ENCODE measurements at places on chromosomes 6 and 20.

DNA sequence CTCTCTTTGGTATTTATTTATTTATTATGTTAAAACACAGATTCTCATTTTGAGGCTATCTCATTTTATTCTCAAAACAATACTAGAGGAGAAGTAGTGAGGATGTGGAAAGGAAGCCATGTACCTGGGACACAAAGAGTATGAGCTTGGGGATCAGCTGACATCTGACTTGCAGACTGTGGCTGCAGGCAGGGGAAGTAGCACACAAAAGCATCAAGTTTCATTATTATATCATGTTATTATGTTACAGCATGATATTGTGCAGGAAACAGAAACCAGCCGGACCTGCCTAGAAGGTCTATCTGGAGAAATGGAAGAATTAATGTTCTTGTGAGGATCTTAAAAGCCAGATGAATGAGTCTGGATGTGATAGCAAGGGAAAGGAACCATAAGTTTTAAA is 248.2 kb downstream of the KHDC1L start:
- DNase-seq: no peak

- no peak for DNase-seq
Observed at GRCh38 chr6:2531426-2532215, 219.1 kb downstream of the MYLK4 start.

DNA sequence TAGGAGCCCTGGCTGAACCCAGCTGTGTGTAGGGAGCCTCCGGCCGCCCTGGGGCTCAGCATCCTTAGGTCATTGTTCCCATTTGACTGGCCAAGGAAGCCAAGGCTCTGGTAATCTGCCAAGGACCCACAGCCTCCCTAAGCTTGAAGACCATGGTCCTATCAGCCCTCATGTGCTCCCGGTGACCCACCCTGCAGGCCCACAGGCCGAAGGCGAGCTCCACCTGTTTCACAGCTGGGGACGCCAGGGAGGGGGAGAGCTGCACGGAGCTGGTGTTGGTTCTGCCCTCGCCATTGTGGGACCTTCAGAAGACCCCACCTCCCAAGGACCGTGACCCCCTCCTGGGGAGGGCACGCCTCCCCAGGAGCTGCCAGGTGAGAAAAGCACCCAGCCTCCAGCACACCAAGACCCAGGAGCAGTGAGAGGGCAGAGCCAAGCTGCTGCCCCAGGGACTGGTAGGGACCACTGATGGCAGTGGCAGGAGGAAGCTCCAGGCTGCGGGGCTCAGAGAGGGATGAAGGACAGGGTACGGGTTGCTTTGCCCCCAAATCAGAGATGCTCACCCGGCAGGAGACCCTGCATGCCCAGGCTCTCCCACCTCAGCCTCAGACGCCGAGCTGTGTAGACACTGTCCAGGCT is 30.7 kb upstream of the MRGBP start:
- DNase-seq: no peak

- DNase-seq: no peak
Observed at GRCh38 chr6:142444881-142445301, 143.1 kb downstream of the ADGRG6 start.

GRCh38 chr6:158894193-158894592 is 75.0 kb upstream of the EZR start:
- DNase-seq: no peak

DNA sequence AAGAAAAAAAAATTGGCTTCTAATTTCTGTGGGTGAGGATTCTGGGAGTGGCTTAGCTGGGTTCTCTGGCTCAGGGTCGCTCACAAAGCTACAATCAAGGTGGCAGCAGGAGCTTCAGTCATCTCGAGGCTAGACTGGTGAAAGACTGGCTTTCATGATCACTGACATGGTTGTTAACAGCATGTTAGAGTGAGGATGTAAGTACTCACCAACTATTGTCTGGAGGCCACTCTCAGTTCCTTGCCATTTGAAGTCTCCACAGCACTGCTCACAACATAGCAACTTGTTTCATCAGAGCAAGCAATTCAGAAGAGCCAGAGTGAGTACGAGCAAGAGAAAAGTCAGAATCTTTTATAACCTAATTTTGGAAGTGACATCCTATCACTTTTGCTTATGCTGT is 145.7 kb upstream of the PRSS16 start:
- DNase-seq: no peak

DNA sequence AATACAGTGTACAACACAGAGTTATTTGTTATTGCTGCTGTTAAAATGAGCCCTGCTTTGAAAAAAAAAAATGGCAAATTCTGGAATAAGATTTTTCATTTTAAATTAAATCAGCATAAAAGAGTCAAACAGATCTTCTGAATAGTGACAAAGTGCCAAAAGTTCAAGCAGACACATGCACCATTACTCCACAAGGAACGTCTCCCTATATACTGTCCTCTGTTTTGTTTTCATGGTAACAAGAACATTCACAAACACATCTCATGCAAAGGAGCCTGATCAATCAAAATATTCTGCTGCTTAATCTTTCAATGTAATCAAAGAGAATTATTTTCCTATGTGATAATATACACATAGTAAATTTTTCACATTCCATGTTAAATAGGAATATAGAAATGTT is 2.7 kb downstream of the HIVEP2 start:
- no peak for DNase-seq

DNA sequence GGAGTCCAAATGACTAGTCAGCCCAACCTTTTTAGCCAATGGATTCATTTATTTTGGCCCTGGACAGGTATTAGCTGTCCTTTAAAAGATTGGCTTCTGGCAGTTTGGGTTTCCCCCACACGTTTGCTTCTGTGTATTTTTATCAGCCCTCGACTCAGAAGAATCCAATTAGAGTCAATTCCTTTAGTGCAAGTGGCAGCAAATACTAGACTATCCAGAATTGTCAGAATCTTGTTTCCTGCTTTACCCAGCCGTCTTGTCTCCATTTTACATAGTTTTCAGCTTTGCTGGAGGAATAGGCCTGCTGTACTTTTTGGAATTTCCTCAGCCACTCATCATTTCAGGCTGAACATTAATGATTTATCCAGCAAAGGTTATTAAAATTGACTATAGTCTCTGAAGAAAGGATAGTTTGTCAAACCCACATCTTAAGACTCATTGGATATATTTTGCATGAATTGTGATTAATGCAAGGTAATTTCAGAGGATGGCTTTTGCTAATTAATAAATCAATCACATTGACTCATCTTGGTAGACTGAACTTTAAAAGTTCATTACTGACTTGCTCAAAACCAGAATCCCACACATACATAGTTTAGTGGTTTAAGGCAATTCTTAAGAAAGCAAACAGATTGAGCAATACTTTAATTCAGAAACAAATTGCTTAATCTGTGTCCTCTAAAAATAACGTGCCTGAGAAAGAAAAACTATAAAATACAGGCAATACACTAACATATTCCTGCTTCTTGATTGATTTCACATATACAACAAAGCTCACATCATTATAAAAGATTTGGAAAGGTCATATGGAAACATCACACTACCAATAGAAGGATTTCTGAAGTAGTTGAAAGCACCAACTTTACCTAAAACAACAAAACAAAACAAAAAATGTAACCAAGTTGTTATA is 62.9 kb upstream of the ZNF217 start:
- DNase-seq: no peak

DNA sequence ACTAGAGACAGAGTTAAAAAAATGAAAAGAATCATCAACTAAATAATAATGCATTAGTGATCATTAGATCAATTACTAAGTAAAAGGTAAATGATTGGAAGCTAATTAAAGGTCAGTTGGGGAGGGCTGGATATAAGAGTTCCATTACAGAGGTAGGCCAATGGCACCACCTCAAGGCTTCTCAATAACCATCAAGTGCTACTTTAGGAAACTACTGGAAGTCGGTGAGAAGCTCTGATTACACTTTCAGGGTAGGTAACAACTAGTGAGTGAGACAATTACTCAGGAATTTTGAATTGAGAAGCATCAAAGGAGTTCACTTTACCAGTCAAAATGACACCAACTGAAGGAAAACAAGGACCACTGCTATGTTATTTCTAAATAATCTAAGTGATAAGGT is 90.2 kb upstream of the HDAC2 start:
- DNase-seq: no peak

DNA sequence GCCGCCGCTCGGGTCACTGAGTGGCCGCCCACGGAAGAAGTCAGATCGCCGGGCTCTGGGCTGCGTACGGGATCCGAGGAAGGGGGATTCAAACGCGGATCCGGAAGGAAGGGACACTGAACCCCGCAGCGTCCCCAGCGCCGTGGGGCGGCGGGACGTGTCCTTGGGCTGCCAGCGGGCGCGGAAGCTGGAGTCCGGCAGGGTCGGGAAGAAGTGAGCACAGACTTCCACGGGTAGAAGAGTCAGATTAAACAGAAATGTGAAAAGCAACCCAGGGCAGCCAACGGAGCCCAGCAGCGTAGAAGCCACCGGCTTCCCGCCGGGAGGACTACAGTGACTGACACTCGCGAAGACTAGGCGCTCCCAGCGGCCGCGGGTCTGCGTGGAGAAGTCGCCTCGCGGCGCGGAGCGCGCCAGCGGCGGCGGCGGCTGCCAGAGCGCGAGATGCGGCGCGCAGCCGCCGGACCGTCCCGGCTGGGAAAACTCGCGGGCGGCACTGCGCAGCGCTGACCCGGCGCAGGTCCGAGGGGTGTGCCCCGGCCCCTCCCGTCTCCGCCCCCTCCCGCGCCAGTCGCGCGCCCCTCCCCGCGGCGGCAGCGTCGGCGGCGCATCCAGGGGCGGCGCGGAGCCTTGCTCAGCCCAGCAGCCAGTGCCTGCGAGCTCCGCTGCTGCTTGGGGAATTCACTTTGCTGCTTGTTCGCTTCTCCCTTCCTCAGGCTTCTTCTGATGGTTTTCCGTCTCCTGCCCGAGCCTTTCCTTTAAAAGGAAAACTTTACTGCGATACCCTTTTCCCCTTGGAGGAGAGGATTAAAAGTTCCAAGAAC is at the start of gene SAMD5:
Gene SAMD5 (plus strand): TSS at position 649 of the 824 bp plus-strand sequence. CDS start 239 bp downstream, outside the sequence.
- DNase-seq: peak; percentile 12

- DNase-seq: no peak
Observed at GRCh38 chr20:17955302-17955701, 13.3 kb downstream of the SNX5 start.

DNA sequence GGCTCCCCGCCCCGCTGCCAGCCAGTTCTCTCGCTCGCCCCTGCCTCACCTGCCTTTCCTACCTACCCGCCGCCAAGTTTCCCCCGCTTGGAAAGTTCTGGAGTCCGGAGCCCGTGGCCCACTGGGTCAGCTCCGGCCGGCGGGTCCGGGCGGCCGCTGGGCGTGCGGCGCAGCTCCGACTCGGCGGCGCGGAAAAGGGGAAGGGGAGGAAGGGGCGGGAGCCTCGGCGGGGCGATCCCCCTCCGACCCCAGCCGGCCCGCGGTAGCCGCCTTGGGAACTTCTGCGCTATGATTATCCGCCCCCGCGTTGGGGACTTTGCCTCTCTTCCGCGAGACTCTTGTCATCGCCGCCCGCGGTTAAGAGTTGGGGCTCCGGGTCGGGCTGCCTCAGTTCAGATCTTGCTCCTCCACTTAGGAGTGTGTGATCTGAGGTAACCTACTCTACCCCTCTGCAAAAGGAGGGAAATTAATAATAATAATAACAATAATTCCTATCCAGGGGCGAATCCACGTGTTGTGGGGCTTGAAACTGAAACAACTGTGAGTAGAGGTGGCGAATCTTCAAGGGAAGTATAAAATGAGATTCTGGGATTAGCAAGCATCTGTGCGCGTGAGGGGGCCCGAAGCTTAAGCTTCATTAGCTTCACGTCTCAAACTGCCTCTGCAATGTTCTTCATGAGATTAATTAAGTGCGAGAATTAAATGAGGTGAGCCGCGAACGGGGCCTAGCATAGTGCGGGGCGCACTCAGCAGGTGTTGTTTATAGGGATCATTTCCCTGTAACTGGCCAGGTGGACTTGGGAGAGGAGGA is 30.8 kb downstream of the SF3B5 start:
- DNase-seq: peak; percentile 89

GRCh38 chr6:138537106-138537505 is 37.8 kb upstream of the NHSL1 start:
- no peak for DNase-seq

- no peak for DNase-seq
Observed at GRCh38 chr6:79042088-79042798, 35.8 kb downstream of the PHIP start.

GRCh38 chr20:36836591-36837269 is 39.2 kb upstream of the TLDC2 start:
- DNase-seq: peak; percentile 89

DNA sequence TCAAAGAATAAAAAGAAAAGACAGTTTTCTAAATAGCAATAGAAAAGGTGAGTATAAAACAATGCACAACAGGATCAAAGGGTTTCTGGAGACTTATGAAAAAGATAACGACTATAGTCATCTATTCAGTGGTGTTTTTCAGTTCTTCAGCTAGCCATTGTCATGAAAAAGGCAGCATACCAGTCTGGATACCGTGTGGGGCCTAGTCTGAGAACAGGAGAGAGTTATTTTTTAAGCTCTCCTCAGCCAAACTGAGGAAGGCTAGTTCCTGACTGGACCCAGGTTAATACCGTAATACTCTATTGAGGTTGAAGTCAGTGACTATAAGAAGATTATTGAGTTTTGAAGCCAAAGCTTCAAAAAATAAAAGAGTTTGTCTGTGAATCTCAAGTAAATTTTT is 49.5 kb downstream of the PLN start:
- DNase-seq: no peak

- DNase-seq: no peak
Observed at GRCh38 chr6:79810185-79810705, 137.1 kb downstream of the ELOVL4 start.

DNA sequence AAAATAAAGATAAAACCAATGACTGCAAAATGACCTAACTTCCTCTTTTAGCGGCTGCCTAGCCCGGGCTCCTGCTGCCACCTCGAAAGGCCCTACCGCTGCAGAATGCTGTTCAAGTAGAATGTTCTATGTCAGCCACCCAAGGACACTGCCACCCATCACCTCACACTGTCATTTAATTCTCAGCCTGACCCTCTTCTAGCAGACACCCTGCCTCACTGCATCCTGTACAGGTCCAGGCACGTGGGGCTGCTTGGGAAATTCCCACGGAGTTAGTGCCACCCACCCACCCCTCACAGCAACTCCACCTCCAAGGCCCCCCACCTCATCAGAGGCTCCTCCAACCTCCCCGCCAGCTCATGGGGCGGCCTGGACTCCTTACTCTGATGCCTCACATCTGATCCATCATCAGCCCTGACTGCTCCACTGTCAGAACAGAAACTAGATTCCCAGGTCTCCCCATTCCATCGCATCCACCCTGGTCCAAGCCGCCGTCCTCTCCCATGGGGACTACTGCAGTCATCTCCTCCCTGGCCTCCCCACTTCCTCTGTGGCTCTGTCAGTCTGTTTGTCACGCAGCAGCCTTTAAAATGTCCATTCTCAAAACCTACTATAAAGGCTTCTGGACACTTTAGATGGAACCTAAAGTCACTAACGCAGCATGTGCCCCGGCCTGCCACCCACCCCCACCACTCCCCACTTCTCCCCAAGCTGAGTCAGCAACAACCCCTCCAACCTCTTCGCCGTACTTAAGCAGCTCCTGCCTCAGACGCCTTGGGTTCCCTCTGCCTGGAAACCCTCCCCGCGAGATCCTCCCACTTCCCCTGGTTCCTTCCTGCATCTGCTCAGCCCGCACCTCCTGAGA is 17.0 kb downstream of the NFATC2 start:
- peak; percentile 73 for DNase-seq

GRCh38 chr6:44315516-44315915 is 2.4 kb upstream of the AARS2 start:
- no peak for DNase-seq

- no peak for DNase-seq
Observed at GRCh38 chr6:8904754-8905153, 469.4 kb upstream of the SLC35B3 start.
